Stimulated activated CD8-positive, alpha-beta memory T cell treated with anti-CD3 and anti-CD28 coated beads, Interleukin-7, amount 100 ng/mL, for 4 hours (primary cell): ENCODE measurements at places on chromosomes 1 and 21.

DNA sequence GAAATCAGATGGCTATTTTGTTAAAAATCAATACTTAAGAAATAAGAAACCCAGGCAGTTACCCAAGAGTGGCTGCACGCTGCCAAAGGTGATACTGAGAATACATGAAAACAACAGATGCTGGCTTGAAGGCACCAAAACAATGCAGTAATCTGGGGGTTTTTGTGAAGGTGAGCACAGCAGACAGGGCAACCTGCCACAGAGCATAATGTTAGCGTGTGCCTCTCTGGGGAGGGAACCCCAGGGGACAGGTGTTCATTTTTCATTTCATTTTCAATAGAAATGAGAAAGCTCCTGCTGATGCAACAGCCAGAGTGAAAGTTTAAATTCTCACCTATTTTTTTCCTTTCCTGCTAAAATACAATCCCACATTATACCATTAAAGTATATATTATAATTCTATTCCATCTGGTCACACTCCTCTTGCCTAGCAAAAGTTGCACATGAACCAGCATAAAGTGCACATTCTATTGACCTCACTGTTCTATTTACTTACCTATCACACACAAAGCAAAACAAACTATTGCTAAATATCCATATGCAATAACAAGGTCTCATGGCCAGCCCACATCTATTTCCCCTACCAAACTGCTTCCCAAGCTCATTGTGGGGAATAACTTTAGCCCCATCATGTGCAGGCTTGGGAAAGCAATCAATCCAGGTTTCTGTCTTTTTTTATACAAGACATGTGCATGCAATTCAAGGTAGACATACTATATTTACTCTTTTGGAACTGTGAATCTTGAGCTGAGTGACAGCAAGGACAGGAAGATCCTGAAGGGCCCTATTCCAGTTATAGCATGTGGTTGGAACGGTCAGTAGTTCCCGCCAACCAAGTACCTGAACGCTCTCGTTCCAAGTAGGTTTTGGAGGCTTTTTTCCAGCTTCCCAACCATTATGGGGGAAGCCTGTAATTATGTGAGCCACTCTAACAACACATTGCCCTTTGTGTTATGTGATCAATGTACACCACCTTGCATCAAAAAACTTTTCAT lies 173.6 kb downstream of the RERE start:
- no peak for DNase-seq

- DNase-seq, result no peak
Measured at GRCh38 chr21:29914326-29914725, 25.5 kb downstream of the GRIK1 start.

DNA sequence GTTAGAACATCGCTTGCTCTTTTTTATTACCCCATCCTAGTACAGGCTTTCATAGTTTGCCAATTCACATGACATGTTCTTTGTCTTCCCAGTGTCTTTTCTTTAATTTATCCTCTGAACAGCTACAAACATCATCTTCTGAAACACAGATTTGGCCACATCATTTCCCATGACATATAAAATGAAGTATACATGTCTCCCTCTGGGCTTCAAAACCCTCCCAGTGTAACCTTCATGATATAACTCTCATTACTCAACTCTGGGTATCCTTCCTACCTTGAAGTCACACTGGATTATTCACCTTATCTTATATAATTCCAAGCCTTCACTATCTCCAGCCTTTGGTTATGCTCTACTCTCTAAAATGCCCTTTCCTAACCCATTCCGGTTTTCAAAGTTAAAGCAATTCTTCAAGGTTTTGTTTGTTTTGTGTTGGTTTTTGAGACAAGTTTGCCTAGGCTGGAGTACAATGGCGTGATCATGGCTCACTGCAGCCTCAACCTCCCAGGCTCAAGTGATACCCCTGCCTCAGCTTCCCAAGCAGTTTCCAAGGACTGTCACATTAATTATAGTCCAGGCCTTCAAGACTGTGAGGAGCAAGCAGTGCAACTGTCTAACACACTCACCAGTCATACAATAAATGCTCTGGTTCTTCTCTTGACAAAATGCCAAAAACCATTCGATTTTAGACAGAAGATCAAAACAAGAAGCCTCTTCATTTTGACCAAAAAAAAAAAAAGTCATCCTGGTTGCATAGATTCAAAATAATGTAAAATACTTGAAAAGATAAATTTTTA lies 5.8 kb downstream of the RGS1 start:
- DNase-seq, result no peak

DNA sequence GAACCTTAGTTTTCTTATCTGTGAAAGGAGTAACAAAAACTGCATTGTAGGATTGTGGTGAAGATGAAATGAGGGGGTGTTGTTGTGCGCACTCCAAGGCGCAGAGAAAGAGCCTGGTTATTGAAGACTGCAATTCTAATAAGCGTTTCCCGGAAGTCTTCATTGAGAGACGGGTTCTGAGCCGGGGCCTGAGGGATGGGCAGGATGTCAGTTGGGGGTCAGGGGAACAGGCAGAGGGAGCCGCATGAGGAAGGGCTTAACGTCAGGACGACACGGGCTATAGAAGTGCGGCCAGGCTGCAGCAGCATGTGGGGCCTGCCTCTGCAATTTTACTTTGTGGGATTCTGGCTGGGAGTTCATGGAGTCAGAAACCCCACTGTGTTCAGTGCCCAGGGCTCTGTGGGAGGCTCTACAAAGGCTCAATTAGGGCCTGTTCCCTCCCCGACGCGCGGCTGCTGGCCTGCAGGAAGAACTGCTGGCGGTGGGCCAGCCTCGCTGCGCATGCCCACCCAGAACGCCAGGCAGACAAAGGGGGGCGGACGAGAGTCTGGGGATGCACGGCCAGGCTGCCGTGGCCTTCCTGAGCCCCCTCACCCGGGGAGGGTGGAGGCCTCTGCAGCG lies 20.7 kb downstream of the TRIM62 start:
- DNase-seq, result no peak

- no peak for DNase-seq
Measured at GRCh38 chr1:226660410-226661182, 78.5 kb downstream of the ITPKB start.
